Heart left ventricle (tissue), 16 donors: ENCODE measurements at places on chromosomes 16 and 17. TPM values are rescaled to one million over a fixed set of nuclear protein-coding genes. Genes with fewer than 3 reads are reported as not detected.

Gene TMEM208
- 20.7 TPM for total RNA-seq

Gene ULK2
- 16.9 TPM for total RNA-seq

Gene NUPR1
- 24.8 TPM for total RNA-seq

Gene COIL
- 8.5 TPM for total RNA-seq

Gene XAF1
- total RNA-seq = 9.5 TPM

Gene SLFN13
- total RNA-seq = 3.9 TPM

Gene KRT36
- not detected for total RNA-seq

Gene EVPLL
- total RNA-seq = not detected

Gene CDH3
- not detected for total RNA-seq

Gene HCRT
- not detected for total RNA-seq
